ENCODE measurements at places on chromosomes 3 and 15.

DNA sequence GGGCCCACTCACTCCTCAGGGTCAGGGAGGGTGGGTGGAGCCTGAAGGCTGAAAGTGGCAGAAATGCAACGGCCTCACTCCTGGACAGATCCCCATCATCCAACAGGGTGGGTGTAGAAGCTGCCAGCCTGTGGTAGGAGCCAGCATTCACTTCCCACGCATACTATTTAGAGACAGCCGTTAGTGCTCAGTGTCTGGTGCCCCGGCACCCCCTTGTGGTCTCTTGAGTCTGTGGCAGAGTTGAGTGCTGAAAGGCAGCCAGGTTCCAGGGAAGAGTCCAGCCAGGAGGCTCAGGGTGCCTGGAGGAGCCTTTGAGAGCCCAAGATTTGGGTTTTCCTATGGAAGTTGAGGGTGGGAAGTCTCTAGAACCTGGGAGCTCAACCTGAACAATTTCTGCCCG lies 2.1 kb upstream of the GNAT1 start:
- H3K4me3 ChIP-seq: no peak overlapping the region
- peaks cover 18% of the 10 kb centered on the region for H3K4me1 ChIP-seq
- no peaks in the 10 kb centered on the region for H3K36me3 ChIP-seq
- peaks cover 14% of the 10 kb centered on the region for H3K27me3 ChIP-seq
- DNase-seq: peak; percentile 31

GRCh38 chr3:114839476-114839875 lies 307.6 kb downstream of the ZBTB20 start:
- no peaks in the 10 kb centered on the region for H3K4me1 ChIP-seq
- H3K27ac ChIP-seq: no peak overlapping the region
- no peak overlapping the region for H3K4me3 ChIP-seq
- no peaks in the 10 kb centered on the region for H3K27me3 ChIP-seq
- no peak for DNase-seq

DNA sequence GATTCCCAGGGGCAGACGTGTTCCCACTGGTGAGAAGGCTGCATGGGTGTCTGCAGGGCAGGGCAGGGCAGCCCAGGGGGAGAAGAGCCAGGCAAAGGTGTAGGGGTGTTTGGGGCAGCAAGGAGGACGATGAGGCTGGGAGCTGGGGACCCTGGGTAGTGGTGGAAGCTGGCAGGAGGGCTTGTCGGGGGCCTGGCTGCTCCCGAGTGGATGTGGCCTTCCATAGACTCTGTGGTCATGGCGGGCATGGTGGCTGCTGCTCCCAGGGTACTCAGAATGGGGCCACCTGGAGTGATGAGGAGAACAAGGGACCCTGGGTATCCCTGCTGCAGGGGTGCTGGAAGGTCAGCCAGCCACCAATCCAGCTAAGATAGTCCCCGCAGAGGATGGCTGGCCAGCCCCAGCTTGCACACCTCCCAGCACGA lies 107.5 kb downstream of the WNT7A start:
- no peaks in the 10 kb centered on the region for H3K27me3 ChIP-seq
- H3K27ac ChIP-seq: no peak overlapping the region
- no peak for DNase-seq

DNA sequence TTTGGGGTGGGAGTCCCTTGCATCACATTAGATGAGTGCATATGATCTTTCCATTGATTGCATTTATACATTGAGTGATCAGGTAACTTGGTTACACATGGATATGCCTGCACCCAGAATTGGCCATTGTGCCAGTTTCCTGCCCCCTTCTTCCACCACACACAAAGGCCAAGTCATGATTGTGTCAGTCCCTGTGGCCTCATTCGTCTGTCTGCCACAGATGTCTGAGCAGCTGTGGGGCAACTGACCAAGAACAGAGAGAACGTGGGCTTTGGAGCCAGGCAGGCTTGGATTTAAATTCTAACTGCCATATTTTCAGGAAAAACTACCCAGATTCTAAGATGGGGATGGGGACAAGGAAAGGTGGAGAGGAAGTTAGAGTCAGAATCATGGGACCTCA lies 27.0 kb downstream of the CCNL1 start:
- peaks cover 86% of the 10 kb centered on the region for H3K4me1 ChIP-seq
- H3K36me3 ChIP-seq: no peaks in the 10 kb centered on the region

DNA sequence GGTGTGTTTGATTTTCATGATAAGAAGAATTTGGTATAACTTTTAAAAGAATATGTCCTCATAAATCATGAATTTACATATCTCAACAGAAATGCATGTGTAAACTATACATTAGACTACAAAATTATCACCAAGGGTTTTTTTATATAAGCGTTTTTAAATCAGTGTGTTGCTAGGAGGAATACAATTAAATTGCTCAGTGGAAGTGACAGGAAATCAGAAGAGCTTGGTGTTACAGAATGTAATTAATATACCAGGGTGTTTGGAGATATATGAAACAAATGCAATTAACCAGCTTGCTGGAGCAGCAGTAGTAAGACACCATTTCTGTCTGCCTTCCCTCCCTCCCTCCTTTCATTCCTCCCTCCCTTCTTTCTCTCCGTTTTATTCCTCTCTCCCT lies 2.4 kb downstream of the ROBO2 start:
- H3K27me3 ChIP-seq: peaks cover 10% of the 10 kb centered on the region
- H3K36me3 ChIP-seq: no peaks in the 10 kb centered on the region
- no peak overlapping the region for H3K4me3 ChIP-seq
- no peak overlapping the region for H3K27ac ChIP-seq

DNA sequence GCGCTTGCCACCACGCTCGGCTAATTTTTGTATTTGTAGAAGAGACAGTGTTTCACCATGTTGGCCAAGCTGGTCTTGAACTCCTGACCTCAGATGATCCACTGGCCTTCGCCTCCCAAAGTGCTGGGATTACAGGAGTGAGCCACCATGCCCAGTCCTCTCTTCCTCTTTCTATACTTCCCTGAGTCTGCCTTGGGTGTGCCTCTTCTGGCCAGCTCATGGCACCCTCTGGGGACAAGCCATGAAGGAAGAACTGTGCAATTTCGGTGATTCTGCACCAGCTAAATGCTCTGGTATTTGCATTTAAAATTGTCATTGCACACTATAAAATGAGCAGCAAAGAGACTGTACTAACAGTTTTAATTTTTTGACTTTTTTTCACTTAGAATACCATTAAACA lies 66.6 kb downstream of the IL20RB start:
- H3K4me3 ChIP-seq: no peak overlapping the region
- H3K27me3 ChIP-seq: no peaks in the 10 kb centered on the region
- no peak for DNase-seq
- H3K36me3 ChIP-seq: no peaks in the 10 kb centered on the region
- H3K4me1 ChIP-seq: no peaks in the 10 kb centered on the region
- H3K27ac ChIP-seq: no peak overlapping the region

GRCh38 chr3:49512781-49513355 lies 41.4 kb upstream of the BSN start:
- no peaks in the 10 kb centered on the region for H3K4me1 ChIP-seq
- H3K27me3 ChIP-seq: no peaks in the 10 kb centered on the region
- no peak overlapping the region for H3K27ac ChIP-seq
- H3K4me3 ChIP-seq: no peak overlapping the region

DNA sequence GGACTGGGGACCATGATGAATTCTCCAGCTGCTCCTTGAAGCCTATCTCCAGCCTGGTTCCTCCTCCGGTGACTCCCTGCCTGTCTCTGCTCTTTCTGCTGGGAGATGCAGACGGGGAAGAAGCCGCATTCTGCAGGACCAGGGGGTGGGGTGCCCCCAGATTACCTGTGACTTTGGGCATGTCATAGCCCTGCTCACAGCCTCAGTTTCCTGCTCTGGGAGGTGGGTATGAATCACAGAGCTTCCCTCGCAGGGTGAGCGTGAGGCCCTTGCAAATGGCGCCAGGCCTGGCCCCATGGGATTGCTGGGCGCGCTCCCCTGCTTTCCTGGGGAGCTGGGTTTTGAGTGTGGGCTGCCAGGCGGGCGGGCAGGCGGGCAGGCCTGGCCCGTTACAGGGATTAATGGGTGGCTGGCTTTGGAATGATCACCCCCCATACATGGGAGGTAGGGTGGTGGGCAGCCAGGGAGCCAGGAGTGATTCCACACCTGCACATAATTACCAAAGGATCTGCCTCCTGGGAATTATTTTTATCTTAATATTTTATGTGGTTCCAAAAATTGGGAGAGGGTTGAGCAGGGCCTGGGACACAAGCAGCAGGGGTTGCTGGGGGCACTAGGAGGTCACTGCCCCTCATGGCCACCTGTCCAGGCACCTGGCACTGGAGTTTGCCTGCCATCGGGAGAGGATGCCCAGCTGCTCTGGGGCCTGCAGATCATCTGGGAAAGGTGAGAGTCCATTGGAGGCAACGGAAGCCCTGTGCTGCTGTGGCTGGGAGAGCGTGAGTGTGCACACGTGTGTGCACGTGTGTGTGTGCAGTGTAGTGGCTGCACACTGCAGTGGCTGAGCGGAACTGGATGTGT lies 106.8 kb downstream of the WNT7A start:
- no peaks in the 10 kb centered on the region for H3K36me3 ChIP-seq
- no peak for DNase-seq
- no peak overlapping the region for H3K4me3 ChIP-seq
- H3K4me1 ChIP-seq: peaks cover 8% of the 10 kb centered on the region

All from CD4-positive, alpha-beta T cell (primary cell).